Dorsolateral prefrontal cortex (tissue), 122 donors: ENCODE measurements at places on chromosomes 1 and 21. TPM values are rescaled to one million over a fixed set of nuclear protein-coding genes. Genes with fewer than 3 reads are reported as not detected.
A peak's percentile ranks its signal among the peaks of the same experiment; 100 is the strongest.

- DNase-seq: no peak
Measured at GRCh38 chr1:197173571-197174507, 27.4 kb upstream of the ASPM start.

- DNase-seq: peak; percentile 88
Measured at GRCh38 chr1:22814176-22815042, 103.8 kb downstream of the EPHB2 start.

DNA sequence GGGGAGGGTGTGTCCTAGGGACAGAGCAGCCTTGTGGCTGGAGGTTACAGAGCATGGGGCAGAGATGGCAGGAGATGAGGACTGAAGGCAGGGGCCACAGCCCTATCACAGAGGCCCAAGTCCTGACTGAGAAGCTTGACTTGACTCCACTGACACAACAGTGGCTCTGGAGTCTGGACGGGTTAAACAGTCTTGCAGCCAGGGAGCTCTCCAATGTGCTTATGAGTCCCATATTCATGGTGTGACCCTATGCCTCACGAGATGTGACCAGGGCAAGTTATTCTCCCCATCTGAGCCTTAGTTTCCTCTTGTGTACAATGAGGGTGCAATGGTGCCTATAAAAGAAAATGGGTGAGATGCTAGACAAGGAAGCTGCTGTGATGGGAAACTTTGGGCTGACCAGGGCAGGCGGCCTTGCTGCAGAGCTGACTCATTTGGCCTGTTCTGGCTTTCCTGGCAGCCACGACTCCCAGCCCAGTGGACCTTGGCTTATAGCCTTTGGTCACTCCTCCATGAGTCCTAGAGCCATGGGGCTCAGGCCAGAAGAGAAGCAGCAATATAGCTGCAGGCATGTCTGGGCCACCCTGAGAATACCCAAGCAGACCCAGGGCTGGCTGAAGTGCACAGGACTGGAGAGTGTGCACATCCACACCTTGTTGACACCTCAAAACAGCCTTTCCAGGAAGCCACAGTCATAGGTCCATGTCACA is 2.8 kb upstream of the TTC22 start:
- DNase-seq: no peak

DNA sequence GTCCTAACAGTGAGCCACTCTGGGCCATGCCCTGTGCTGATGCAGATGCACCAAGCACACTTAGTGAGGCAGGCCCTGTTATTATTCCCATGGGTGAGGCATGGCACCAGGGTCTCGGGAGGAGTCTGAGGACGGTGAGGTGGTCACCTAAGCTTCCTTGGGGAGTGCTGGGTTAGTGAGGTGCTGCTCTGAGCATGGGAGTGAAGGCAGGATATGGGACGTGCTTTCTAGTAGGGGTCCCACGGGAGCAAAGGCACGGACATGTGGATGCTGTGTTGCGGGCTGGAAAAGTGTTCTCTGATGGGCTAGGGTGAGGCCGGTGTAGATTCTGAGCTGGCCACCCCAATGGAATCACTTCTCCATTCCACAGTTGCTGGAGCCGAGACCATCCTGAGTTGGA is 77.5 kb upstream of the CSF3R start:
- peak; percentile 11 for DNase-seq

DNA sequence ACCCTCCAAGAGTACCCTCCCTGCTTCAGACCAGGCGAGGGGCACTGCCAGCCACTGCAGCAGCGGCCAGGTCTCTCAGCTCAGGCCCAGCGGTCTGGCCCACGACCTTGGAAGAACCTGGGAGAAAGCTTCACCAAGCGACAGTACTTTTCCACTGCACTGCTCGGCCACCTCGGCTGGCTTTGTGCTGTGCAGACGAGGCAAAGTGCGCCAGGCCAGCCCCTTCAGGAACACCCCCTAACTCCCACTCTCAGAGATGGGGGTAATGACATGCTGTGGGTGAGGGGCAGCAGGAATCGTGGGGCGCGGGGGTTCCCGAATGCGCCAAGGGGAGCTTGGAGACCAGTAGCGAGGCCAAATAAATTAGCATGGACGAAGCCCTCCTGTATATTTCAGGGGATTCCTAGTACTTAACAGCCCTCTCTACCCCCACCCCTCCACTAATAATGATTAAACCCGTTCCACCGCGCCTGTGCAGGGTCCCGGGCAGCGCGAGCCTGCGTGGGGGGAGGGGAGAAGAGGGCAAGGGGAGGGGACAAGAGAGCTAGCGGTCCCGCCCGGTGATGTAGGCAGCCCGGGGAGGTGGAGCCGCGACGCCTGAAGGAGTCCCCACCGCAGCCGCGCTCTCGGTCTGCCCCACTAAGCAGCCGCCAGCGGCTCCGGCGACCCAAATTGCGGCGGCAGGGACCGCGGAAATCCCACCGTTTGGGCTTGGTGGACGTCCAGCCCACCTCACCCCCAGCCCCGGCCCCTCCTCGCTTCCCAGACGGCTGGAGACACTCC is at the start of gene FAM43B:
Gene FAM43B (plus strand): TSS at position 629 of the 783 bp plus-strand sequence. CDS start 401 bp downstream, outside the sequence.
- peak; percentile 65 for DNase-seq

GRCh38 chr1:20972855-20973254 is 185.7 kb upstream of the HP1BP3 start:
- DNase-seq: no peak

DNA sequence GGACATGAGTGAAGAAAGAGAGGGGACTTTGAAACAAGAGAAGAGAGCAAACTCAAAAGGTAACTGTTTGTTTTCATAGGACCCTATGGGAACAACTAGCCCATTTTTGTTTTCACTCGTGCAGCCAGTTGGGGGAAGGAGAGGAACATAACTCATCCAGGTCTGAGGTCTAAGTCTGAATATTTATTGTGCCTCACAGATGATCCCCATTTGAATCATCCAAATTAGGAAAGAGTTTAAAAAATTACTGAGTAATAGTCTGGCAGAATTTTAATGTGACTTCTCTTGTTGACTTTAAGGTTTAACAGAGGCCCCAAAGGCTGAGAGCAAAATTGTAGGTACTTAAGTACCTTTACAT is 10.4 kb upstream of the TSPAN2 start:
- no peak for DNase-seq

DNA sequence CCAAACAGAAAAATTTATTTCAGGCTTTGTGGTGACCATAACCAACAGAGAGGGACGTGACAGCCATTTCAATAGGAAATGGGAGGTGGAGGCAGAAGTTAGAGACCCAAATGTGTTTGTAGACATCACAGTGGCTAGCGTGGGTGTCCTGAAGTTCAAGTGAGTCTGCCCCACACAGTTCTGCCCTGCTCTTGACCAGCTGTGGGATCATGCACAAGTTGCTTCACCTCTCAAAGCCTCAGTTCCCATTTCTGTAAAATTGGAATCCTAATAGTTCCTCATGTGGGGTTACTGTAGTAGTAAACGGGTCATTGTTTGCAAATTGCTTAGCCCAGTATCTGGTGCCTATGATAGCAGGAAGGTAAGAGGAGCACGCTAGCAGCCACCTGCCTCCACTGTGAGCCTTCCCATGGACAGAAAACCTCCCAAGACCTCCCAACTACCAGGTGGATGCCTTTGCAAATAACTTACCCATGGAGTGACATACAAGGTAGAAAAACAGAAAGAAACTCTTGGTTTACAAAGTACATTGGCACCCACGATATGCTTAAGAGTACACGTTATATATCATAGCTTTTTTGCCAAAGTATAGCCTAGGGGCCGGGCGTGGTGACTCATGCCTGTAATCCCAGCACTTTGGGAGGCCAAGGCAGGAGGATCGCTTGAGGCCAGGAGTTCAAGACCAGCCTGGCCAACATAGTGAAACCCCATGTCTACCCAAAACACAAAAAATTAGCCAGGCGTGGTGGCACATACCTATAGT is 29.1 kb downstream of the FHAD1 start:
- no peak for DNase-seq

GRCh38 chr1:246503341-246503740 is 3.7 kb downstream of the SMYD3 start:
- no peak for DNase-seq

DNA sequence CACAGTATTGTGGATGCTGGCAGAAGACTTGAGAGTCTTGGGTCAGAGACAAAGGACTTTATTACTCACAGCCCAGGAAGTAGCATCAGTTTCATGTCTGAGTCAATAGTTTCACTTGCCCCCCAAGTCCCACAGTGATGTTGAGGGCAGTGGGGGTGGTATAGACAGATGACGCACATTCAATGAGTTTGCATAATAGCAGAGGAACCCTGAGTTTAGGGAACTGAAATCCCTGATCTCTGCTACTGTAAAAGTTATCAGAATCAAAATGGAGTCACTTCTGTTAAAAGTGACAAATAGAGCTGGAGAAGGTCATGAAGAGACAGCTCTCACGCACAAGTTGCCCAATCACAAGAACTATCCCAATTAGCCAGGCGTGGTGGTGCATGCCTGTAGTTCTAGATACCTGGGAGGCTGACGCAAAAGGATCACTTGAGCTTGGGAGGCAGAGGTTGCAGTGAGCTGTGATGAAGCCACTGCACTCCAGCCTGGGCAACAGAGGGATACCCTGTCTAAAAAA is 11.5 kb upstream of the HCRTR1 start:
- no peak for DNase-seq

DNA sequence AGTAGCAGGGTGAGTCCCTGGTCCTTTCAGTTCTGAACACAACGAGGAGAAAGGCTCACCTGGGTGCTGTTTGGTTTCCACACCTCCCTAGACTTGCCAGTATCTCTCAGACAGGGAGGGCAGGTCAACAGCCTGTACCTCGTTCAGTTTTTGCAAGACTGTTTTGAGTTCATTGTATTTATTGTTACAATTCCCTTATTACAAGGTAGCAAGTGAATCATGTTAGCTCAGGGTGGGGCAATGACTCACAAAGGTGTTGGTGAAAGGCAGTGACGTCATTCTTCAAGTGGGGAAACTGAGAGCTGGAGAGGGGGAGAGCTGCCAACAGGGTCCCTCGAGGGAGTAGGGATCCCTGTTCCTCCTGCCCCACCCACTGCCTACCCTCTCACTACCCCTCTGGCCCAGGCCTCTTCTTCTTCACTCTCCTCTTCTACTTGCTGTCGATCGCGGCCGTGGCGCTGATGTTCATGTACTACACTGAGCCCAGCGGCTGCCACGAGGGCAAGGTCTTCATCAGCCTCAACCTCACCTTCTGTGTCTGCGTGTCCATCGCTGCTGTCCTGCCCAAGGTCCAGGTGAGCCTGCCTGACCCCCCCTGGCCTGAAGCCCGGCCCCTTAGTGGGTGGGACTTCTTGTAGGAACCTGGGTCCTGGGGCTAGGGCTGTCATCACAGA is 13.4 kb downstream of the SERINC2 start:
- no peak for DNase-seq

GRCh38 chr1:145690587-145691558 is 16.3 kb downstream of the PDZK1 start:
- no peak for DNase-seq

DNA sequence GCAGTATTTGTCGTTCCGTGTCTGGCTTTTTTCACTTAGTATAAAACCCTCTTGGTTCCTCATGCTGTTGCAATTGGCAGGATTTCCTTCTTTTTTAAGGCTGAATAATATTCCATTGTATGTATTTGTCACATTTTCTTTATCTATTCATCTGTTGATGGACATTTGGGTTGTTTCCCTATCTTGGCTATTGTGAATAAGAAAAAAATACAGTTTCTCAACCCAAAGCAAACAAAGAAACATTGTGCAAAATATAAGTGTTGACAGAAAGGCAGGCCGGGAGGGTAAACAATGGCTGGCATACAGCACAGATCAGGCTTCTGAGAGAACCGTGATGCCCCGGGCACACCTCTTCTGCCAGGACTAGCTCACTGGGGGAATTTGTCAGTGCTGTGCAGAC is 26.9 kb downstream of the NENF start:
- no peak for DNase-seq

GRCh38 chr1:157771661-157772425 is 5.1 kb downstream of the FCRL2 start:
- DNase-seq: no peak

DNA sequence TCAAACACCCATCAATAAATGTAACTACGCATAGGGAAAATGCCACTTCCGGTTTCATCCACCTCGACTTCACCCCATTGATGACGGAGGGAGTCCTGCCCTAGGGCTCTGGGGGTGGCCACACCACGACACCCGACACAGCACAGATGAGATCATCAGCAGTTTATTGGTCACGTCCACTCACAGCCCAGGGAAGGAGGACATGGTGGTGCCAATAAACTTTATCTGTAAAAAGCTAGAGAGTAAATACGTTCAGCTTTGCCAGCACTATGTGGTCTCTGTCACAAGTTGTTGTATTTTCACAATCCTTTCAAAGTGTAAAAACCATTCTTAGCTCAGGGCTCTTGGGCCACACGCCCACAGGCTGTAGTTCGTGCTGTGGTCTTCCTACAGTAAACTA is 16.3 kb downstream of the SETD4 start:
- no peak for DNase-seq

- no peak for DNase-seq
Measured at GRCh38 chr1:111666828-111667227, 47.2 kb downstream of the RAP1A start.

GRCh38 chr1:2875707-2876561 is 74.4 kb upstream of the TTC34 start:
- DNase-seq: peak; percentile 45

GRCh38 chr1:108816049-108816893 is 40.6 kb downstream of the AKNAD1 start:
- DNase-seq: peak; percentile 85

DNA sequence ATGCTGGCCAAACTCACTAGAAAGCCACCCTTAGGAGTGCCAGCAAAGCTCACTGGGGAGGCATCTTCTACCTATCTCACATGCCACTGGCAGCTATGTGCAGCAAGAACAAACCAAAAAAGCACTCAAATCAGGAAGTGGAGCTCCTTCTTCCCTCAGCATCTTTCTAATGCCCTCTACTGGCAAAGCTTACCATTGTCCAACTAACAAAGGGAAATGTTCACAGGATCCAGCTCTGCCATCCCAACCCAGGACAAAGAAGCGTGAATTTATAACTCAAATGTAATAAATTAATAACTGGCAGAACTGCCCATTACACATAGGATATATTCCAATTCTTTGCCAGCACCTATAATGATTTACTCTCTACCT is 38.9 kb downstream of the LEPR start:
- DNase-seq: no peak

- DNase-seq: no peak
Measured at GRCh38 chr1:63775418-63776127, 1.8 kb downstream of the ROR1 start.

GRCh38 chr1:12411747-12412146 is 181.9 kb downstream of the VPS13D start:
- no peak for DNase-seq

DNA sequence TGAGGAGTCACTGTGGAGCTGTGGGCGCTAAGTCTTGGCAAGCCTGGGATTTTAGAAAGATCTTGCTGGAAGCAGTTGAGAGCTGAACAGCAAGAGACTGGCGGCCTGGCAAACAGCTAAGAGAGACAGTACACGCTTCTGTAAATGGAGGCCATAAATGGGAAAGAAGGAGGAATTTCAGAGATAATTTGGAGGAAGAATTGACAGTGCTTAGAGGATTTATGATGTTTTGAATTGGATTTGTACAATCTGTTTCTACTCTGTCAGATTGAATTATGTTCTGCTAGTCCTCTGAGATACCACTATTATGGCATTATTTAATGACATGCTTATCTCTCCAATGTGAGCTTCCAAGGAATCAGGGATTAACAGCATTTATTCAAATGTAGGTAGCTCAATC is 50.1 kb downstream of the ABCA4 start:
- DNase-seq: no peak

CFHR4 gene
- total RNA-seq: 0.50 TPM

SLC25A34 gene
- total RNA-seq: 3.7 TPM

APCS gene
- total RNA-seq: not detected

PRKAB2 gene
- 23.7 TPM for total RNA-seq

LMX1A gene
- total RNA-seq: not detected

C1QC gene
- 170 TPM for total RNA-seq

ARHGAP29 gene
- total RNA-seq: 23.1 TPM

KRTAP11-1 gene
- not detected for total RNA-seq

E2F2 gene
- total RNA-seq: not detected

SH3D21 gene
- total RNA-seq: 17.3 TPM

HLX gene
- total RNA-seq: 1.4 TPM

CORT gene
- total RNA-seq: 5.4 TPM
